Adipocyte (in vitro differentiated cells): ENCODE measurements at places on chromosomes 7 and 10.

- DNase-seq: no peak
Observed at GRCh38 chr10:80187060-80187459, 18.3 kb downstream of the ANXA11 start.

DNA sequence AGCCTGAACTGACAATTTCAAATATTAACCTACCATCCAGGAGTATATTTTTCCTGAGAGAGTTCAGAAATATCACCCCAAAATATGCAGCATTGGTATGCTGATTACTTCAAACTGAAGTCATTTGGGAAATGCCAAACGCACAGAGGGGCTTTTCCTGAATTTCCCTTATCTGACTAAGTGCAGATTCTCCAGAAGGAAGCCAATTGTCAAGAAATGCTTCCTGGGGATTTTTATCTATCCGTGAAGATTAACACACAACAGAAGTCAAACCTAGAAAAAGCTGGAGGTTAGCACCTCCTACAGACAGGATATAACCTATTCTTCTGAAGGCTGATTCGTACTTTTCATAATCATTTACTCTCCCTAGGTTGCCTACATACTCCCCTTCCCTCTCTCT, 91.0 kb downstream of the AKR1D1 start:
- no peak for DNase-seq

GRCh38 chr7:23226844-23227450, 19.6 kb upstream of the GPNMB start:
- no peak for DNase-seq

DNA sequence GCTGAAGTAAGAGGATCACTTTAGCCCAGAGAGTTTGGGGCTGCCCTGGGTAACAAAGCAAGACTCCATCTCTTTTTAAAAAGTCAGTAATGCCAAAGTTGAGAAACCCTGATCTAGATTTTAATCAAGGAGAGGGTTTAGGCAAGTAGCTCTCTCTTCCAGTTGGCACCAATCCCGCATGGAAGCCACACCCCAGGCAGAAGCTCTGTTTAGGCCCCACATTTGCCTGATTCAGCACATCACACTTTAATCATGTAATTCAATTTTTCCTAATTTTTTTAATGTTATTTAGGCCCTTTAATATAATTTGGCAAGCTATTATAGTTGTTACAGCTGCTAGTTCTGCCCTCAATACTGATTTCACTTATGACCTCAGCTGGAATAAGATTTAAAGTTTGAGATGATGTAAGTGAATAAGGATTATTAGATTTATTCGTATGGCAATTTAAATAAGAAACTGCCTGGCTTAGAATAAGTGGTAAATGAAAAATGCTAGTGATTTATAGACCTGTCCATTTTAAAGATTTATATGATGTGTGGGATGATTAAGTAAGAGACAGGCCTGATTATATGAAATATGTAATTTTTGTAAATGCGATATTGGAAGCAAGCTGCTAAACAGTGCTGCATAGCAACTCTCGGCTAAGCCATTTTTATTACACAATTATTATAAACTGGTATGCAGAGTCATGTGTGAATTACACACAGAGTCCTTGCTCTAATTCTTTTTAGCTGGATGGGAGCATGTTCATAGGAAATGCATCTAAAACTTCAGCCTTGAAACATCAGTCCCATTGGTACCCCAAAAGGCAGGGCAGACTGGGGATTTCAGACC, 80.2 kb upstream of the NFE2L3 start:
- DNase-seq: no peak

DNA sequence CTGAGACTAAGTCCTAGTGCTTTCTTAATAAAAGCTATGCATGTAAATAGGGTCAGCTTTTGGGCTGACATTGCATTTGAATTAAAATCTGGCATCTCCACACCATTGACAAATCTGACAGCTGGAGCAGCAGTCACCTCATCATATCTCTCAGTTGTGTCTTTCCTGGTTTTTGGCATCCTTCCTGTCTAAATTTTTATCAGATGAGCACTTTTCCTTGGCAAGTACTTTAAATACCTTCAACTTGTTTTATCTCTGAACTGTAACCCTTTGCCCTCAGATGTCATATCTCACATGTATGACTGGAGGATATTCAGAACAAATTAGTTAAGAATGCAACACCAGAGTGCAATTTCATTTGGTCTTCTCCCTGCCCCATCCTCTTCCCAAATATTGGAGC, 1066.2 kb downstream of the LRMDA start:
- no peak for DNase-seq

GRCh38 chr7:27399791-27400567, 157.4 kb downstream of the EVX1 start:
- DNase-seq: no peak

- DNase-seq: no peak
Observed at GRCh38 chr7:102258749-102259107, 27.9 kb upstream of the SH2B2 start.

DNA sequence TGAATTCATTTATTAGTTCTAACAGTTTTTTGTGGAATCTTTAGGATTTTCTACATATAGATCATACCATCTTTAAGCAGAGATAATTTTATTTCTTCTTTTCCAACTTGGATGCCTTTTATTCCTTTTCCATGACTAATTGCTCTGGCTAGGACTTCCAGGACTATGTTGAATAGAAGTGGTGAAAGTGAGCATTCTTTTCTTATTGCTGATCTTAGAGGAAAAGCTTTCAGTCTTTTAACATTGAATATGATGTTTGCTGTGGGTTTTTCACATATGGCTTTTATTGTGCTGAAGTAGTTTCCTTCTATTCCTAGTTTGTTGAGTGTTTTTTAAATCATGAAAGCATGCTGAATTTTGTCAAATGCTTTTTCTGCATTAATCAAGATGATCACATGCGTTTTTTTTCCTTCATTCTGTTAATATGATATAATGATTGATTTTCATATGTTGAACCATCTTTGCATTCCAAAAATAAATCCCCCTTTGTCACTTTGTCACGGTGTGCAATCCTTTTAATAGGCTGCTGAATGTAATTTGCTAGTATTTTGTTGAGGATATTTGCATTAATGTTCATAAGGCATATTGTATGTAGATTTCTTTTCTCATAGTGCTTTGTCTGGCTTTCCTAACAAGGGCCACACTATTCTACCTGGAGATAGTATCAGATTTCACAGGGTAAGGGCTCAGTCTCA, 92.9 kb downstream of the ZNF467 start:
- peak; percentile 25 for DNase-seq

GRCh38 chr10:7199152-7199760, 211.6 kb downstream of the SFMBT2 start:
- no peak for DNase-seq

- no peak for DNase-seq
Observed at GRCh38 chr7:144508702-144509101, 105.2 kb upstream of the NOBOX start.

DNA sequence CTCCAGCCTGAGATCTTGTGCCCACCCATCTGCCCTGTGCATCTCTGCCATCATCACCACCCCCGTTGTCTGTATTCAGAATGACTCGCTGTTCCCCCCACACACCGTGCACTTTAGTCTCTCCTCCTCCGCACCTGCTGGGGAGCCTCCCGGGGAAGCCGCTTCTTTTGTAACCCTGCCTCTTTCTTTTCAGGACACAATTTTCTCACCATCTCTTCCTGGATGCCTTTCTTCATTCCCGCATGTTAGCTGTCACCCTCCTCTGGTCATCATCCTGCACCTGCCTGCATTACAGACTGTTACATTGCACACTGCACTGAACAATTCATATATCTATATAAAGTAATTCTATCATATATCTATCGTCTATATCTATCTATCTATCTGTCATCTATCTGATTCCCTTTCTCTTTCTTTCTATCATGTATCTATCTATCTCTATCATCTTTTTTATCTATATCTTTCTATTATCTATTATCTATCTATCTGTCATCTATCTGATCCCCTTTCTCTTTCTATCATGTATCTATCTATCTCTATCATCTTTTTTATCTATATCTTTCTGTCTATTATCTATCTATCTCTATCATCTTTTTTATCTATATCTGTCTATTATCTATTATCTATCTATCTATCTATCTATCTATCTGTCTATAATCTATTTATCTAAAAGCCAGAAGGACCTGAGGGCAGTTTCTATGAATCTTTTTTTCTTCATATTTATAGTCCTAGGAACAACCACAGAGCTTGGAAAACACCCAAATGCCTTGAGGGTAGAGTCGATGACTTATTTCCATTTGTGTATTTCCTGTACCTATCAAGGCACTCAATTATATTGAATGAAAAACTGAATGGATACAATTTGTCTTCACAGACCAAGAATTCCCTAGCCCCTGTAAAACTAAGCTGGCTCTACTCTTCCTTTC, 642.5 kb downstream of the ACTR3B start:
- no peak for DNase-seq

- no peak for DNase-seq
Observed at GRCh38 chr7:149191851-149192250, 3.5 kb upstream of the ZNF282 start.

DNA sequence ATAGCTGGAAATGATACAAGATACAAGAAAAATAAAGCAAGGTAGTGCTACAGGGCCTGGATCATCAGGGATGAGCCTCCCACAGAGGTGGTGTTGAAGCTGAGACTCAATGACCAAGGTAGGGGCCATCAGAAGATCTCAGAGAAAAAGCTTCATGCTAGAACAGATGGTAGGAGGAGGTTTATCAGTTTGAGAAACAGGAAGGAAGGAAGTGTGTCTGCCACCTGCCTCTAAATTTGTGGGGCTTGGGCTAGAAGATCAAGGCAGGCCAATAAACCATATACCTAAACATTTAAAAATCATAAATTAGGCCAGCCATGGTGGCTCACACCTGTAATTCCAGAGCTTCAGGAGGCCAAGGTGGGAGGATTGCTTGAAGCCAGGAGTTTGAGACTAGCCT, 410.8 kb upstream of the PRKCQ start:
- no peak for DNase-seq

DNA sequence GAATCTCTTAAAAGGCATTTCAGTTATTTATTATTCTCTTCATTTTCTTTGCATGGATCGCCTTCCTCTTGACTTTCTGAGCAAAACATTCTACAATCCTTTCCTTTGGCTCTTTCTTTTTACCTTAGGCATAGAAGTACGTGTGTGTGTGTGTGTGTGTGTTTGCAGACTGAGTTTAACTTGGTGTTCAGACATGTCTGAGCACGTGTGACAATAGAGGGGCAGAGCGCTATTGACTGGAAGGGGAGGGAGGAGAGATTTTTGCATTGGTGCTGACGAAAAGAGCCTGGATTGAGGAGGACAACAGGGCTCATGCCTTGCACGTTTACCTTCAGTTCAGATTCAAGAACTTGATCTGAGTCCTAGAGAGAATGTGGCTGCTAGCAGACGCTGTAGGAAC, 129.8 kb downstream of the SEC23IP start:
- no peak for DNase-seq

DNA sequence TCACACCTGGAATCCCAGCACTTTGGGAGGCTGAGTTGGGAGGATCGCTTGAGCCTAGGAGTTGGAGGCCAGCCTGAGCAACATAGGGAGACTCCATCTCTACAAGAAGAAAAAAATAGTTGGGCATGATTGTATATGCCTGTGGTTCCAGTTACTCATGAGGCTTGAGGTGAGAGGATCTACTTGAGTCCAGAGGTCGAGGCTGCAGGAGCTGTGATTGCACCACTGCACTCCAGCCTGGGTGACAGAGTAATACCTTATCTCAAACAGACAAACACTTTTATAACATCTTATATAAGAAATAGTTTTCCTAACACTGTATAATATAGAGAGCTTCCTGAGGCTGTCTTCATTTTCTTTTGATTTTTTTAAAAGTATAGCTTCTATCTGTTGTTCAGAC, 448.4 kb upstream of the COBL start:
- DNase-seq: no peak

DNA sequence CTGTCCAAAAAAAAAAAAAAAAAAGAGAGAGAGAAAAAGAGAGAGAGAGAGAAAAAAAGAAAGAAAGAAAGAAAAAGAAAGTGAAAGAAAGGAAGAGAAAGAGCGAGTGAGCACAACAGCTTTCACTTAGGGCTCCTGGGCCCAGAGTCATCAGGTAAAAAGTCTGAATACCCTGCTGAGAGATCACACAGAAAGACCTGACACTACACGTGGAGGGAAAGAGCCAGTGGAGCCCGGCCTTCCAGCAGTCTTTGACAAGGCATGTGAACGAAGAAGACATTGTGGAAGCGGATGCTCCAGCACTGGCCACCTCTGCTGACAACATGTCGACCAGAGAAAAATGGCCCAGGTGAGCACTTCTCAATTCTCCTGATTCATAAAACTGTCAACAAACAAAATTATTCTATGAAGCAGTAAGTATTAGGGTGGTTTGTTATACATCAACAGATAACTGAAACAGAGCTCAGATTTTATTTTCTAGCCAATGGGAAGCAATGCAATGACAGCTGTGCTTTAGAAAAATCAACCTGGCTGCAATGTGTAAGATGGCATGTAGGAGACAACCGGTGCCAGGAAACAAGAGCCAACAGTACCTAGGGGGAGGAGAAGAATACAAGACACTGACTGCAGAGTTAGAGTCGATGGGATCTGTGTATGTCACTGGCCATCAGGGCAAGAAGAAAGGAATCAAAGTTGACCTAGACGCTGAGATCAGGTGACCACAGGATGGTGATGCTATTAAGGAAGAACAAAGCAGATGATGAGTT, 4.4 kb downstream of the RNF216 start:
- no peak for DNase-seq

DNA sequence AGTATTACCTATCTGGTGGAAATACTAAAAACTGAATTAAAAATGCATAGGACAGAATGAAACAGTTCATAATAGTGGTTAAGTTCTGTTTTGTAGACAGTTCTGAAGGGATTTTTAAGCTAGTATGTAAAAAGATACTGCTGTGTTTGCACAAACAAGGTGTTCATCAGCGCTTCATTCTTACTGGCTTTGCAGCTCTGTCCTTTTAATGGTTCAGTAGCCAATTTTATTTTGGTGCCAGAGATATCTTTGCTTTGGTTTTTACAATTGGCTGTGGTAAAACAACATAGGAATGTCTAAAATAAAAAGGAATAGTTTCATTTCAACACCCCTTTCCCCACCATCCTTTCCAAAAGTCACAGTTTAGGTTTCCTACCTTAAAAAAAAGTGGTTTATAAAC, 33.0 kb downstream of the STAM start:
- no peak for DNase-seq

DNA sequence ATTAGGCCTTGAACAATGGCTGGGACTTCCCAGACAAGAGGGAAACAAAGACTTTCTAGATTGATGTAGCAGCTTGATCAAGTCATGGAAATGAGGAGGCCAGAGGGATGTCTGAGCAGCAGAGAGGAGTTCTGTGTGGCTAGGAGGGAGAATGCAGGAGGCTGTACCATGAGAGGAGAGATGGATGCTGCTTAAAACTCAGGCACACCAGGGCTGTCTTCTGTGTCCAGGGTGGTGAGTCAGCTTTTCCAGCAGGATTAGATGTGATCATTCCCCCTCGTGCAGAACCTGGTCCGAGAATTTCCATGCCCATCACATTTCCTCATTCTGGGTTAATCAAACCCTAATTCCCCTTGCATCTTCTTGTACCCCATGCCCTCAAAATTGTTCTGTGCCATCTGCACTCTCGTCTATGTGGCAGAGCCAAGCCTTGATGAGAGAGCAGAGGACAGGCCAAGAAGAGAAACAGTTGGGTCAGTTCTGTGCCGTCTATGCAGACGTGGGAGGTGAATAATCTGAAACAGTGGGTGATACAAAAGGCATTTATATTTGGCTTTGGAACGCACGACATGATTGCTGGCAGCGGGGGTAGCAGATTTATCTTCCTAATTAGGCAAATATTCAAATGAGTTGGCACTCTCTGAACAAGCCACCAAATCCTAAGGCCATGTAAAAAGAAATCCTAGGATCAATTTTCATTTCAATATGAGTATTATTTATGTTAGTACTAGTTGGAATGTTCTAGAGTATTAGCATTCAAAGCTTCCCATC, 160.7 kb downstream of the TMEM178B start:
- DNase-seq: no peak

- DNase-seq: no peak
Observed at GRCh38 chr10:3925184-3925583, 140.2 kb upstream of the KLF6 start.
